ENCODE measurements at places on chromosomes 4 and X.

GRCh38 chr4:186765138-186765537 is 41.5 kb upstream of the FAT1 start:
- DNase-seq: no peak

DNA sequence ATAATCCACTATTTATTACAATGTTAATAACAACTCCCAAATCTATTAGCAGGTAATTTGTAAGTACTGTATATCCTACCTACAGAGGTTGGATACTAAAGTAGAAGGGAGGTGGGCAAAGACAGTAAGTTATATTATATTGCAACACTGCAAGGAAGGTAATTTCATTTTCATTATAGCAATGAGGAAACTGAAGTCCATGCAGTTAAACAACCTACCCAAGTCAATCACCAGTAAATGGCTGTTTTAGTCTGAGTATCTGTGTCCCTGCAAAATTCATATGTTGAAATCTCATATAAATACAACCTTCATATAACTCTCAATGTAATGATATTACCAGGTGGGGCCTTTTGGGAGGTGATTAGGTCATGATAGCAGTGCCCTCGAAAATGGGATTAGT is 114.4 kb downstream of the SCLT1 start:
- DNase-seq: no peak

GRCh38 chrX:19372547-19373331 is 29.0 kb downstream of the PDHA1 start:
- DNase-seq: no peak

GRCh38 chr4:97987019-97987648 is 156.1 kb downstream of the STPG2 start:
- DNase-seq: no peak

Measured in stimulated activated CD4-positive, alpha-beta T cell treated with anti-CD3 and anti-CD28 coated beads, Interleukin-15, amount 100 ng/mL, for 48 hours (primary cell).